ENCODE measurements at places on chromosomes 1 and 21.

- no peak for DNase-seq
Observed at GRCh38 chr1:150362721-150363425, 1.1 kb upstream of the RPRD2 start.

DNA sequence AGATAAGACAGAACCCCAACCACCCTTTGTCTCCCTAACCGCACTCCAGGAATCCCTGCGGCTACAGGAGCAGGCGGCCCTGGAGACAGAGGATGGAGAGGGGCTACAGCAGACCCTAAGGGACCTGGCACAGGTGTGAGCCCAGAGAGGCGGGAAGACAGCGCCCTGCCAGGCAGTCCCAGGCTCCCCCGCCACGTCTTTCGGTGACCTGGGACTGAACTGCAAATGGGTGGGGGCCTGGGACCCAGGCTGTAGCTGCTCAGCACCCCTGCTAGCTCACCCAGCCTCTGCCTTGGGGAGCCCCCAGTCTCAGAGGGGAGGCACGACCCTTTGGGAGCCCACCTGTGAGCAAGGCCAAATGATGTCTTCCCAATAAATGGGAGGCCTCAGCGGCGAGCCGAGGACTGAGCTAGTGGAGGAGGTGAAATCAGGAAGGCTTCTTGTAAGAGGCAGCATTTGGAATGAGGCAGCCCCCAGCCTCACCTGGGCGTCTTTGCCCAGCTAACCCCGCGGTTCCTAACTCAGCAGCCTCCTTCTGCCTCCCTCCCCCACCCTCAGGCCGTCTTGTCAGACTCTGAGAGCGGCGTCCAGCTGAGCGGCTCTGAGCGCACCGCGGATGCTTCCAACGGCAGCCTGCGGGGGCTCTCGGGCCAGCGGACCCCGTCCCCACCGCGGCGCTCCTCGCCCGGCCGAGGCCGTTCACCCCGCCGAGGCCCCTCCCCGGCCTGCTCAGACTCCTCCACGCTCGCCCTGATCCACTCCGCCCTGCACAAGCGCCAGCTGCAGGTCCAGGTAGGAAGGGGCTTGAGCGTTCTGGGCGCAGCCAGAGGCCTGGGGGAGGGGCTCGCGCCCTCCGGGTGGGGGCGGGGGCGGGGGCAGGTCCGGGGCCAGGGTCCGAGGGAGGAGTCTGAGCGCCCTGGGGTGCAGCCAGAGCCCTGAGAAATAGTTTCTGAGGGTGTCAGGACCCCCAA is 16.9 kb downstream of the CROCC start:
- no peak for DNase-seq

GRCh38 chr1:202034683-202035462 is 24.5 kb downstream of the ELF3 start:
- no peak for DNase-seq

DNA sequence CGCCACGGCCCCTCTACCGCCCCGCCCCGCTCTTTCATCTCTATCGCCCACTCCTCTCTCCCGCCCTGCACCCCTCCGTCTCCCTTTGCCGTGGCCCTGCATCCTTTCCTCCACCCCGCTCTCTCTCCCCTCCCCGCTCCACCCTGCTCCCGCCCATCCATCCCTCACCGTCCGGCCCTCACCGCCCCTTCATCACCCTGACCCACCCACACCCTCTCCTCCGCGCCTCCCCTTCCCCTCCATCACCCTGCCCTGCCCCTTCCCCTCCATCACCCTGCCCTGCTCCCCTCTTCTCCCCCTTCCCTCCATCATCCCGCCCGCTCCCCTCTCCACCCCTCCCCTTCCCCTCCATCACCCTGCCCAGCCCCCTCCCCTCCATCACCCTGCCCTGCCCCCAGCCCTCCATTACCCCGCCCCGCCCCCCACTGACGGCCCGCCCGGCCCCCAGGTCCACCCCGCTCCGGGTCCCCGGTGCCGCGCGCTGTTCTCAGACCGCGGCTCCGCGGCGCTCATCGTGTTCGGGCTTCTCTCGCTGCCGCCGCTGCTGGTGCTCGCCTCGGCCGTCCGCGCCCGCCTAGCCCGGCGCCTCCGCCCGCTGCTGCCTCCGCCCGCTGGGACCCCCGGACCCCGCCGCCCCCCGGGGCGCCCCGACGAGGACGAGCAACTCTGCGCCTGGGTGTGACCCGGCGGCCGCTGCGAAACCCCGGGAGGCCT is 6.2 kb upstream of the ANKRD65 start:
- DNase-seq: no peak

GRCh38 chr1:51738681-51739080 is 121.8 kb downstream of the OSBPL9 start:
- no peak for DNase-seq

DNA sequence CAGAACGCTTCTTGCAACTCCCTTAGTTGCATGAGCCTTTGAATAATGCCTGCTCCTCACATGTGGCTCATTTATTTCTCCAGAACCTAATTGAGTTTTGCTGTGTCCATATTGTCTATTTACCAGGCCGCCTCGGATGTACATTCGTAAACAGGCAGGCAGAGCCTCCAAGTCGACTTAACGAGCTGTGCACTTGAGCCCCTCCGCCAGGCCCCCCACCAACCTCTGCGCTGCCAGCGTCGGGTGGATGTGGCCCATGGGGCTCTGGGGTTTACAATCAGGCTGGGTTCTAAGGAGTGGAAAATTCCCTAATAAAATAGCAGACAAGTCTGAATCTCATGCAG is 106.1 kb downstream of the NPHP4 start:
- no peak for DNase-seq

GRCh38 chr1:155126556-155127104 is 1.0 kb upstream of the EFNA1 start:
- DNase-seq: no peak

DNA sequence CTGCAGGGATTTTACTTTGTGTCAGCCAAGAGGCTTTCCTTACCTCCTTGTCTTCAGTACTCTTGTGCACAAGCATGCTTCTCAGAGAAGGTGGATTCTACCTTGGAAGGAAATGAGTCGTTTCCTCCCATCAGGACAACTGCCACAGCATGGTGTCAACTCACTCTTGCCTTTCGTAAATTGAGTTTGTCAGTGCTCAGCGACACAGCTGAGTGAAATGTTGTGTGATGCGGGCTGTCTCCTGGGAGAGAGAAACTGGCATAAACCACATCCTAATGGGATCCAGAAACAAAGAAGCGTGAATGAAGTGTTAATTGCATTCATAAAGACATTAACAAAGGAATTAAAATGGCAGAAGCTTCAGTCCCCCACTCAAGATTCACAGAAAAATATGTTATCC is 51.5 kb upstream of the SLC22A15 start:
- no peak for DNase-seq

DNA sequence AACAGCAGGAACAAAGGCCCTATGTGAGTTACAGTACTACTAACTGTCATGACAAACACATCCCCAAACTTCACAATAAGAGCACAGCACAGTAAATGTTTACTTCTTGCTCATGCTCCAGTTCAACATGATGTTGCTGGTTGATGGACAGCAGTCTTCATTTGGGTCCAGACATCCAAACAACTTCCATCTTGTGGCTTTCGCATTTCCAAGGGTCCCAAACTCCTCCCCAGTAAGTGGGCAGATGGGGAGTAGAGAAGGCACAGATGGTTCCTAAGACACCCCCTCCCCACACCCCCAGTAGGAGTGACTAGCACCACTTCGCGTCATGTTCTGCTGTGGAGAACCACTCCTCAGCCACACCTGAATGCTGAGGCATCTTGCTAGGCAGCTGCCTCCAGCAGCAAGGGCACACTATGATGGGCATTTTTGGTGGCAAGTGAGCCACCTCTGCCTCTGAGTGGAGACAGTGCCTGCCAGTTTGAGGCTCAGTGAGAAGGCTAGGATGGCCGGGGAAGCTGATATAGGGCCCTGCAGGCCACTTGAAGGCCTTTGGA is 32.7 kb upstream of the CD2 start:
- no peak for DNase-seq

- DNase-seq: no peak
Observed at GRCh38 chr1:90716552-90717355, at the start of gene BARHL2. Gene BARHL2 (minus strand): TSS chr1:90717302. CDS start chr1:90717195, 107 bp downstream.

DNA sequence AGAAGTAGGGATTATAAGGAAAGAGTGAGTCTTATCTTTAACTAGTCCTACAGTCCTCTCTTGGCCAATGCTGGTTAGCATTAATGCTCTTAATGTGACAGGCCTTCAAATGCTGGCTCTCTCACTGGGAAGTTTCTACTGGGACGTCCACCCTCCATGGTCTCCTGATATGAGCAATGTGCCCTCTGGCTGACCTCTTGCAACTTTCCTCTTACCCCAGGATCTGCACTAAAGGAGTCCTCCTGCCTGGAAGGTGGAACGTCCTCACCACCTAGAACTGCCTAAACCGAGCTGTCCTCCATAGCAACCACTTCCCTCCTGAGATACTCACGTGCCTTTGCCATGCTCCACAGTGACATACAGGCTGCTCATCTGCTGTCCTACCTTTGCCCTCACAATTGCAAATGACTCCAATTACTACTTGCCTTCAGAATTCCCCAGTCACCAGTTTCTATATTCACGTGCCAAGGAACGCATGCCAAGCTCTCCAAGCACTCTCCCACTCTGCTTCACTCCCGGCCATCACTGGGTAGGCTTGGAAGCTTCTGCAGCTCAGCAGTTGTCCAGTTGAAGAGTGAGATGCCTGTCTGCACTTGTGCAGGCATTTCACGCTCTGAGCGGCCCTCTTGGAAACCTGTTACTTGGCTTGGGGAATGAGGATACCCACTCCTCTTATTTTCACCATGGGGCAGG is 404.7 kb downstream of the RRAGC start:
- no peak for DNase-seq

DNA sequence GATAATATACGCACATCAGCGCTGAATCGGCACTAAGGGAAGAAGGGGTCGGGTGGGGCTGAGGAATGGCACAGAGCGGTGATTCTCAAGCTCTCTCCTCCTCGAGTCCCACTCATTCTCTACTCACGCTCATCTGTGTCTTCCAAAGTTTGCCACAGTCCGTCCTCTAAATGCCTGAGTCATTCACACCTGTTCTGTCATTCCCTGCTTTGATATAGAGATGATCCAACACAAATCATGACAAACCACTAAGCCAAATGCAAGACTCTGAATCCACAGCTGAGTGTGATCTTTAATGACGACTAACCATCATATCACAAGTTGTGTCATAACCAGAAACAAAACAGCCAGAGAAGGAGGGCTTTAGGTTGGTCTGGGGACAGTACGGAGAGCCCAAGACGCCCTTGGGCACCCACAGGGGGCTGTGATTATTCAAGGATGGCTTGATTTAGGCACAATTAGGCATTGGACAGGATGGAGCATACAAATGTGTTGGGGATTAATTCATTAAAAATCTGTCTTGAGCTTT is 501.5 kb downstream of the KIF26B start:
- DNase-seq: no peak

DNA sequence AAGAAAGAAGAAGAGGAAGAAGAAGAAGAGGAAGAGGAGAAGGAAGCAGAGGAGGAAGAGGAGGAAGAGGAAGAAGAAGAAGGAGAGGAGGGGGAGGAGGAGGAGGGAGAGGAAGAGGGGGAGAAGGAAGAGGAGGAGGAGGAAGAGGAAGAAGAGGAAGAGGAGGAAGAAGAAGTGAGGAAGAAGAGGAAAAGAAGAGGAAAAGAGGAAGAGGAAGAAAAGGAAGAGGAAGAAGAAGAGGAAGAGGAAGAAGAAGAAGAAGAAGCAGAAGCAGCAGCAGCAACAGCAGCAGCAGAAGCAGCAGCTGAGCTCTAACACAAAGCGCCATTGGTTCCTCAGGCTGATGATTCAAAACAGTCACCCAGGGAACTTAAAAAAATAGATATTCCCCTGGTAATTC is 34.0 kb downstream of the DNAI4 start:
- no peak for DNase-seq

- no peak for DNase-seq
Observed at GRCh38 chr1:39331647-39332046, 127.2 kb downstream of the MACF1 start.

- DNase-seq: peak; percentile 28
Observed at GRCh38 chr1:87683196-87683956, 354.7 kb downstream of the LMO4 start.

GRCh38 chr1:56390232-56390867 is 189.0 kb downstream of the PLPP3 start:
- DNase-seq: no peak

GRCh38 chr1:55636696-55637095 is 421.5 kb upstream of the USP24 start:
- DNase-seq: no peak

DNA sequence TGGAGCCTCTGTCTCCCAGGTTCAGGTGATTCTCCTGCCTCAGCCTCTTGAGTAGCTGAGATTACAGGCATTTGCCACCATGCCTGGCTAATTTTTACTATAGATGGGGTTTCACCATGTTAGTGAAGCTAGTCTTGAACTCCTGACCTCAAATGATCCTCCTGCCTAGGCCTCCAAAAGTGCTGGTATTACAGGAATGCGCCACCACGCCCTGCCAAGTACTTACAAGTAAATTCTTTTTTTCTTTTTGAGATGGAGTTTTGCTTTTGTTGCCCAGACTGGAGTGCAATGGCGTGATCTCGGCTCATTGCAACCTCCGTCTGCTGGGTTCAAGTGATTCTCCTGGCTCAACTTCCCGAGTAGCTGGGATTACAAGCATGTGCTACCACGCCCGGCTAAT is 42.5 kb downstream of the RPRD2 start:
- DNase-seq: no peak

DNA sequence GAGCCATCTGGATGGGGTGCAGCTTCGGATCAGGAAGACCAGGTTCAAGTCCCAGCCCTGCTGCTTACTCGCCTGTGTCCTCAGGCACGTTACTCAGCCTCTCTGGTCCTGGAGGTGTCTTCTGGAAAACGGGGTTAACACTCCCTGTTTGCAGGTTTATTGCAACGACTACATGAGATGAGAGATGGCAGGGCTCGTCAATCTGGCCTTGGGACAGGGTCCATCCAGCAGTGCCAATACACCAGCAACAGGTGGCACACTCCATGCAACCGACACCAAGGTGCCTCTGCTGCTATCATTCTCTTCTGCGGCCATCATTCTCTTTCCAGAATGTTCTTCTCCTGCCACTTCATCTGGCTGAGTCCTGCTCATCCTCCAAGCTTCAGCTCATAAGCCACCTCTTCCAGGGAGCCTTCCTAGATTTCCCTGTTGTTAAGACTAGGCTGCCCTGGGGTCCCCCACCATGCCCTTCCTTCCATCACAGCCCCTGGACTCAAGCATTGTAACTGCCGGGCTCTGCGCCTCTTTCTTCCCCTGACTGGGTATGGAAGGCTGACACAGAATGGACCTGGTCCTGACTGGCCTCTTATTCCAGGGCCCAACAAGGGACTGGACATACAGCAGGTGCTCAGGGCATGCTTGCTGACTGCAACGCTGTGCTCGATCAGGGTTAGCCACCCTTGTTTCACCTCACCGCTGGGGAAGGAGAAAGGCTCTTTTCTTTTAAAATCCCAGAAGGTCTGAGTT is 87.4 kb downstream of the DMRTB1 start:
- no peak for DNase-seq

Data from inflammatory macrophage treated with lipopolysaccharide for 4 hours (primary cell).